Fibroblast of gingiva (primary cell): ENCODE measurements at places on chromosomes 1 and 21.
A peak's percentile ranks its signal among the peaks of the same experiment; 100 is the strongest.

- peak; percentile 34 for DNase-seq
Observed at GRCh38 chr1:161864577-161864976, 98.5 kb downstream of the ATF6 start.

- peak; percentile 76 for DNase-seq
Observed at GRCh38 chr1:198776602-198777029, 137.8 kb downstream of the PTPRC start.

DNA sequence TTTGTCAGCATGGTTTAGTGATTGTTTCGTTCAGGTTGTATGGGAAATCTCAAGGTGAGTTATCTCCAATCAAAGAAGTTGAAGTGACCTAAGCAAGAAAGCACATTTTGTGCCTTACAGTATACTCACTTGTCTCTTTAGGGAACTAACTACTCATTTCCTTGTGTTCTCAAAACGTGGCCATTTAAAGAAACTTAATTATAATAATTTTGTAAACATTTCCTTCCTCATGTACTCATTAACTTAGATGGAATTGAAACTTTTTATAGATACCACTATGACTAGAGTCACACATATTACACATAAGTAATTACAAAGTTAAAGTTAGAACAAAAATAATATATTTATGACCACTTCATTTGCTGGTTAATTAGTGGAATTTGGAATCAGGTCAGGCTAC, 552.6 kb downstream of the MRPL39 start:
- no peak for DNase-seq

DNA sequence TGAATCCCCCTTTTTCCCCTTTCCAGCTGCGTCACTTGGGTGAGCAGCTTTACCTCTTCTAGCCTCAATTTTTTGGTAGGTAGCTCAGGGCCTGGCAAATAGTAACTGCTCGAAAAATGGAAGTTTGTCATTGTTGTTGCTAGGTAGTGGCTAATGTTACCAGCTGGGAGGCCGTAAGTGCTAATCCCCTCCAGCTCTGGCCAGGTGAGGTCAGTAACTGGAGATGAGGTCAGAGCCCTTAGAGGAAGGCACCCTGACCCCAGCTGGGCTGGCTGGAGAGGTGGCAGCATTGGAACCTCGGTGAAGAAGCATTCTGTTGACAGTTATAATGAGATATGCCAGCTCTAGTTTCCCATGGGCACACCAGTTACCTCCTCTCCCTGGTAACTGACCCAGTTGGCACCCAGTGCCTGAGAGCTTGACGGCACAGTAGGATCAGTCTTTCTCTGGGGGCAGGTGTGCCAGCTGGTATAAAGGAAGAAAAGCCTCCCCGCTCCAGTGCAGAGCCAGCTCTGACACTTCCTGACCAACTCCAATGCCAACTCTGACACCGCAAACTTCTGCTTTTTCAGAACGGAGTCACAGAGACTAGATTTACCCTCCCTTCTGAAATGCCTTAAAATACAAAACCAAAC, 35.0 kb upstream of the SLC2A1 start:
- no peak for DNase-seq

GRCh38 chr1:163673759-163674151, 352.0 kb downstream of the NUF2 start:
- peak; percentile 39 for DNase-seq

DNA sequence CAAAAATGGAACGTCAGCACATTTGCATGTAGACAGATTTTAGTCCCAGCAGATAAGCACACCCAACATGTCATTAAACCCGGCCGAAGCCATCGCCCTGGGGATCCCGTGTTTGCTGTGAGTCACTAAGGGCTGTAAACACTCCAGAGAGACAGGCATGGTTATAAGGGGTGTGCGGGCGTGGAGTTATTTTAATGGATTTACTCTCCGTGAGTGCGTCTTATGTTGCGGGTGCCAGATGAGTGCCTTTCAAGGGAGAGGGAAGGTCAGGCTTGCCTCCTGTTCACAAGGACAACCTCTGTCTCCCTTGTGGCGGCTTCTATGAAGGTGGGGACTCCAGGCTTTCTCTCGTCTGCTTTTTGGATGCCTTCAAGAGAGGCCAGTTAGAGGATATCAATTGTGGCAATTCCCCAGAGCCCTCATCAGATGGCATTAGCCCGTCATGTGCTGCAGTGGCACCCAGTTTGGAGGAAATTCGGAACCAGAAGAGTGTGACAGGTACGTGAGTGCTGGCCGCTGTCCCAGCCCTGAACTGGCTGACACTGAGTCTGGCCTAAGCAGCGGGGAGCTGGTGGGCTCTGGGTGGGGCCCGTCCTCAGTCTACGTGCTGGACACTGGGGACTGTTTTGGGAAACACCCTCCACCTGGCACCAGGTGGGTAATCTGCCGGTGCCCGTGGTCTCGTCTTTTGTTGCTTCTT, 223.8 kb upstream of the TMEM51 start:
- DNase-seq: no peak

DNA sequence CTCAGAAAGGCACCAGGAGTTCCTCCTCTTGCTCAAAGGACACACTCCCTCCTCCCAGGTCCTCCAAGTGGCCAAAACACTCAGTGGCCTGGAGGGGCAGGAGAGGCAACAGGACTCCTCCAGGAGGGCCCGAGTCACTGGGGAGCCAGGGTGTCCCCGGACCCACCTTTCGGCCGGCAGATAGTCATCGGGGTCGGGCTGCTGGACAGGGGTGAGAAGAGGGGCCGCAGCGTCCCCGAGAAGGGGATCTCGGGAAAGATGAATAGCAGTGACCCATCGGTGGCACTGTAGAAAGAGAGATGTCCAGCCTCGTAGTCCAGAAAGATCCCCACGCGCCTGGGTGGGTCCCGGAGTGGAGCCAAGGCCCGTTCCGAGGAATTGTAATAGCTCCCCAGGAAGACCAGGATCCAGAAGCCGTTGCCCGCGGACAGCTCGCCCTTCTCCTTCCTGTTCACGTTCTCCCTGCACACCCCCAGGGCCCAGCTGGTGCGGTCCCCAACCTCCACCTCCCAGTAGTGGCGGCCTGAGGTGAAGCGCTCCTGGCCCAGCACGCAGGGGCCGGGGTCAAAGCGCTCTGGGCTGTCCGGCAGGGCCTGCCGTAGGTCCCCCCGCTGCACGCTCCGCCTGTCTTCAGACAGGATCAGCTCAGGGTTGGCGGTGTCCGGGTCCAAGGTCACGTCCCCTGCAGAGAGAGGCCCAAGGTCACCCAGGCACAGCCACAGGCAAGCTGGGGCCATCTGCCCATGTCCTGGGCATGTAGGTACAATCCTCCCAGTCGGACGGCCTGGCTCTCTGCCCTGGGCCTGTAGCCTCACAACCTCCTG, 11.9 kb downstream of the TRIM11 start:
- DNase-seq: no peak

DNA sequence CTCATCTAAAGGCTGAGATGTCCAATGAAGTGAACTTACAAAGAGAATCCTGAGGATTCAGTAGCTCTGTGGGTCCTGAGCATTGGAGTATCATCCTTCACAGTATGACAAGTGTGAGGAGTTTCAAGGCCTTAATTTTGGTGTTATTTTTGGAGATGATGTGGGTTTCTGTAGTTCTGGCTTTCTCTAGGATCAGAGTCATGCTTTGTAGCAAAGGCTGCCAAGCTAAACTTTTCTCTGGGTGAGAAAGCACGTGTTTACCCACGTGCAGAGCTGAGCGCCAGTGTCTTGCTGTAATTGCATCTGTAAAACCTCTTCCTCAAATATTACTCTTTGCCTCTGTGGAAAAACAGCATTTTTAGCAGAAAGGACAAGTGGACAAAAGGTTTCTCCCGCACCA, 387.8 kb upstream of the LYPLAL1 start:
- peak; percentile 70 for DNase-seq

DNA sequence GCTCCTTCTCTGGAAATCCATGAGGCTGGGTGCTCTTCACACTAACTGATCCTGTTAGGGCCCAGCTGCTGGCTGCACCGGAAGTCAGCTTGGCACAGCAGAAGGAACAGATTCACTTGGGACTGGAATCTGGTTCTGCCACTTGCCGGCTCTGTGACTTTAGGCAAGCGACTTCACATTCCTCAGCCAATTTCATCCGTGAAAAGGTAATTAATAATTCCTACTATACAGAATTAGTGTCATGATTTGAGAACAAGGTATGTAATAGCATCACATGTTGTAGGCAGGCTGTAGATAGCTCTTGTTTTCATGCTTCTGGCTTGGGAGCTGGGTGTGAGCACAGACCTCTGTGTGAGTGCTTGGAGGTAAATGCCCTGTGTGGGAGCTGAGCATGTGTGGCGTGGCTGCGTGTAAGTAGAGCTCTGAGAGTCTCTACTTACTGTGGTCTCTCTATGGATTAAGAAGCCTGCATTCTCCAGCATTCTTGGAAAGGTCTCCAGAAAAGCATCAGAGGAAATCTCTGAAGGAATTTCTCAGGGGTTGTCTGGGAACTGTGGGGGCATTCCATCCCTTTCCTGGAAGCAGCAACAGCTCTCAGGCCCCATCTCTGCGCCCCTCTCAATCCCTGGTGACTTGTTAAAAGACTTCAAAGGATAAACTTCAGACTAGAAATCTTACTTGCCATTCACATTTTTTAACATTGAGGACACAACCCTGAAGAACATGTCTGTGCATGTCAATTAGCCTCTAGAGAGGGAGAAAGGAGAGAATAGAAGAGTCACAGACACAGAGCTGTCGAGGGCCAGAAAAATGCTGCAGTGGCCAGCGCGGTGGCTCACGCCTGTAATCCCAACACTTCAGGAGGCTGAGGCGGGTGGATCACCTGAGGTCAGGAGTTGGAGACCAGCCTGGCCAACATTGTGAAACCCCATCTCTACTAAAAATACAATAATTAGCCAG, 47.7 kb upstream of the PPM1J start:
- DNase-seq: no peak

DNA sequence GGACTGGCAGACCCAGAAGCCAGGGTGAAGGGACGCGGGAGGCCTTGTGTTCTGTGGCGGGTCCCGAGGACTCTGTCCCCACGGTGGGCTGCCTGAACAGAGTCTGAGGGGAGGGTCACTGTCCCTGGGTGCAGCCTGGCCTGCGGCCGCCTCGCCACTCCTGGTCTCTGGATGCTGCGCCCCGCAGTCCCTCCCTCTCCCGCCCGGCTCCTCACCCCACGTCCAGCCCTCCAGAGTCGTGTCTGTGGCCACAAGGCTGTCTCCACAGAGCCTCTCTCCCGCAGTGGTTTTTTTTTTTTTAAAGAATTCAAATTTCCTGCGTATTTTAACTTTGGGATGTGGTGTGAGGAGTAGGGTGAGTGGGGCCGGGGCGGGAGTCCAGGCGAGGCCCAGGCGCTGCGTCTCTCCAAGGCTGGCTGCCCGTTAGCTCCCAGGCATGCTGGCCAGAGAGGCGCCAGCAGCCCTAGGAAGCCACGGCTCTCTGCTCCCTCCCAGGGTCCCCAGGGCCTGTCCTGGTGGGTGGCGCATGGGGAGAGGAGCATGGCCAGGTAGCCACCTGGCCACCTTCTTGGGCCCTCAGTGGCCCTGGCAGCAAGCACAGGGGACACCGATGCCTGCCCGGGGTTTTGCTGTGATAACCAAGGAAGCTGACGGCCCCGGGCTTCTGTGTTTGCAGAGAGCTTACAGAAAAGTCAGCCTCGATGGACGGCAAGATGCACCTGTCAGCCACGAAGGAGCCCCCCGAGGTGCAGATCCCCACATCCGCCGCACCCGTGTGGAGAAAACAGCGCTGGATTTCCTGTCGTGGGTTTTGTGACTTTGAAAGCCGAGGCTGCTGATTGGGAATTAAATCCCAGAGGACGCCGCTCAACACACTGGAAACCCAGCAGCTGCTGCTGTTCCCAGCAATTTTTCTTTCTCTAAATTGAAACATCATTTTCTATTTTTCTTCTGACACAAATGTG, 72.8 kb downstream of the MORN1 start:
- DNase-seq: no peak

DNA sequence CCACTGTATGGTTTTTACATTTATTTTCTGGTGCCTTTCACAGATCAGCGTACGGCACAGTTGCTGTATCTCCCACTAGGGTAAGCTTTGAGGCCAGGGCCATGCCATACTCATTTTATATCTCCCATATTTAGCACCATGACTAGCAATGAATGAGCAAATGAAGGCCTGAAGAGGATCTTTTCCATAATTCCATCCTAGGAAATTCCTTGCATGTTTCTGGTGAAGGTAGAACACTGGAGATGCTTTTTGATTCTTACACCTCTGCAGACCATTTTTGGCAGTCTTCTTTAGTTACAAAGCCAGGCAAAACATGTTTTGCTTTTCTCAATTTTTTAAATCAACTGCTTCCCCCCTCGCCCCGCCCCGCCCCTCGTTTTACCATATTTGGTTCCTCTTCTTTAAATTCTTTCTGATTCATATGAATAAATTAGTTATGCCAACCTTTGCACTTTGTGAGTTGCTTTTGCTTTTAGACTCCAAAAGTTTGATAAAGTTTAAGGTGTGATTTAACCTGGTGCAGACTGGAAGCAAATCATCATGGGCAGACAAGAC, 78.9 kb upstream of the AK4 start:
- DNase-seq: no peak

DNA sequence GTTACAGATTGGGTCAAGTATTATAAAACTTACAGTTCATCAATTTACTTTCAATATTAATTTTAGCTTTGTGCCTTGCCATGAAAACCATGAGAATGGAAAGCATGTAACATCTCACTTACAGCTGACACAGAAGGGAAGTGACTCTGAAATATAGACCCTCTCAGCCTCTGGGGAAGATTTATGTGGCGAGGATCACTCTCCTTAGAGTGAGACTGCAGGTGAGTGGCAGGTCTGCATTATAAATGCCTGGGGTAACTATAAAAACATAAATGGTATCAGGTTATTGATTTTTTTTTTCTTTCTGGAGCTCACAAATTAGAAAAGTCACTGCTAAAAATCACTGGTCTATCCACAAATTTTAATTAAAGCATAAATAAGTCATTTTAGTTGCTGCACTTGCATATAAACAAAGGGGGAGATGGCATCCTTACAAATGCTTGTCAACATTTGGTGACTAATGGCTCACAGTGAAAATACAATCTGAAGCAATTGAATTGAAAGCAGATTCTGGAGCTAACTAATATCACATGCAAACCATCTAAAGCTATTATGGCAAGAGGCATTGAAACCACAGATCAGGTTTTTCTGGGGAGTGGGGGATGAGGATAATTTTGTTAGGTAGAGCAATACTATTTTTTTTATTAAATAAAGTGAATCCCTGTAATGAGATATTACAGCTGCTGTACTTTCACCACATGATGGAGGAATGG, 200.9 kb downstream of the TM2D1 start:
- peak; percentile 37 for DNase-seq

DNA sequence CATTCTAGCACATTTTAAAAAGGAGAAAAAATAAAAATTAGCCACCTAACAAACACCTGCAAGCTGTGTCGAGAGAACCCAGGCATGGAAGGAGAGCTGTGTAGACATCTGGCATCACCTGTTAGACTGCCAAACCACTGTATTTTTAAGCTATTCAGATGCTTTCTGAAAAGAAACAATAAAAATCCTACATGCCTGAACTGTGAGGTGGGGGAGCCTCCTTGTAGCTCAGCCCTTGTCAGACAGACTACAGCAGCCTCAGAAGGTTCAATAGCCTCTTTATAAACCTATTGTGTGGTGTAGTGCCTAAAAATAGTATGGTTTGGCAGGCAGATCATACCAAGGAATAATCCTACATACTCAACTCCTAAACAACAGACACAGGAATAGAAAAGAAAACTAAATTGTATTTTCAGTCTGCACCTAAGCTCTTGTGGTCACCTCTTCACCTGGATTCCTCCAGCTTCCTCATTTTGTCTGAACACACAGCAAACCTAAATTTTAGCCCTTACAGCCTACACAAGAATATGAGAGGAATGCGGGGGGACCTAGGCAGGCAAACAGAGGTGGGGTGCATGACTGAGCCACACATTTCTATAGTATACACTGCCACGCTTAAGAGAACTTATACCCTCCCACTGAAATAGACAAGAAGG, 67.0 kb downstream of the SIPA1L2 start:
- DNase-seq: no peak
